NCI-H2029 (cell line): ENCODE measurements at places on chromosomes 16 and 17.

- DNase-seq, result no peak
These were observed 95.8 kb upstream of the MPHOSPH6 start for GRCh38 chr16:82265809-82266208.

DNA sequence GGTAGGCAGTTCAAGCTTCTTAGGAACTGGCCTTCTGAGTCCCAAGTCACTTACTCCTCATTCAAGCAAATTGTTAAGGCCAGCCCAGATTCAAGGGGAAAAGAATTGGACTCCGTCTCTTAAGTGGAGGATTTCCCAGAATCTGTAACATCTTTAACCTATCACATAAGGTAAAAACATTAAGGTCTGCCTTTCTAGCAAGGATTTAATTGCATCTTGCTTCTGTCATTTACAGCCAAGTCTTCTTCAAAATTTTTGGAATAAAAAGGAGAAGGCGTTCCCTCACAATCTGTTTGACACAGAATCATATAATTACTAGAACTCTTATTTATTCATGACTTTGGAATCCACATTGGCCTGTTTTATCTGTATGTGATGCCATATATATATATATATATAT is 56.5 kb upstream of the ADORA2B start:
- DNase-seq, result no peak

- DNase-seq, result no peak
These were observed 20.4 kb downstream of the ADGRG5 start for GRCh38 chr16:57562669-57563486.

DNA sequence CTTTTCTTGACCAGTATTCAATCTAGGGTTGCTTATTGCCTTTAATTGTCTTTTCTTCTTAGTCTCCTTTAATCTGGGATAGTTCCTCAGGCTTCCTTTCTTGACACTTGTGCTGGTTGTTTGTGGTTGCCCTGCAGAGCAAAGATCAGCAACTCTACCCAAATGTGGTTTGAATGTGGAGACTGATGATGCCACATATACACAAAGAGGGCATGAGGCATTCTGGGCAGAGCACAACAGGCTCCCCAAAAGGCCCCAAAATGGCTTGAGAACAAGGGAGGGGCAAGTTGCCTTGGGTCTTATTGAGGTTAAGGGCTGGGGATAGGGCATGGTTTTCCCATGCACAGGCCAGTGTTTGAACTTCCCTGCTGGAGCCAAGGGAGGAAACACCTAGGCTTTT is 29.8 kb upstream of the HOXB9 start:
- DNase-seq, result no peak

- DNase-seq, result no peak
These were observed 49.6 kb upstream of the IRX6 start for GRCh38 chr16:55274391-55274790.

DNA sequence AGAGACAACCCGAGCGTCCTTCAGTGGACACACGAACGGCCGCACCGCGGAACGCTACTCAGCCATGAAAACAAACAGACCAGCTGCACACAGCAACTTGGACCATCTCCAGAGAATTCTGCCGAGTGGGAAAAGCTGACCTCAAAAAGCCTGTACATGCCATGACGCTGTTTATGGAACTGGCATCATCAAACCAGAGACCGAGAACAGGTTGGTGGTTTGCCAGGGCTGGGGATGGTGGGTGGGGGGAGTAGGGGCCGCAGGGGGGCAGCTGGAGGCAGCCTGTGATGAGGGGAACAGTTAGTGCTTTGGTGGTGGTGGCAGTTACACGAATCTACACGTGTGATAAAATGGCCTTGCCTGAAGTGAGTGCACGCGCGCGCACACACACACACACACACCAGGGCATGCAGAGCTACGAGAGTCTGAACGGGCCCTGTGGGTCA is 169.8 kb downstream of the LAT start:
- DNase-seq, result peak; percentile 13

DNA sequence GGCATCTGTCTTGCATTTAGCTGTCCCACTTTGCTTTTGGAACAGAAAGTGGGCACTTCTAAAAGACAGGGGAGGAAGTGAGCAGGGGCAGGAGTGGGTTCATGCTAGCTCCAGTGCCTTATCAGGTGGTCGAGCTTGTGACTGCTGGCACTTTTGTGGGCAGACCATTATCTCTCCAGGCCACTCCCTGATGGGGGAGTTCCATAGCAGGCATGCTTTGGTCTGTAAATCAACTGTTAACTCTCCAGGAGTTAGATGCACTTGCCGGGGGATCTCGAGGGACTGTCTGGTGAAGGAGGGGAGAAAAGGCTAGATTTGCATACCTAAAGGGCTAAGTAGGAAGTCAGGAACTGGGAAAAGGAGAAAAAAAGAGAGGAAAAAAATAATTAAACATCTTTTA is 9.3 kb upstream of the CARD14 start:
- DNase-seq, result no peak

GRCh38 chr16:56324406-56324805 is 100.9 kb downstream of the AMFR start:
- DNase-seq, result no peak

- DNase-seq, result no peak
These were observed 216.6 kb upstream of the KCNJ16 start for GRCh38 chr17:69858460-69858859.

GRCh38 chr16:21684199-21684598 is 20.4 kb downstream of the OTOA start:
- peak; percentile 47 for DNase-seq

GRCh38 chr16:46745617-46746016 is 2.5 kb downstream of the MYLK3 start:
- peak; percentile 4 for DNase-seq

GRCh38 chr16:31221357-31222160 is 4.6 kb upstream of the PYDC1 start:
- DNase-seq, result no peak

DNA sequence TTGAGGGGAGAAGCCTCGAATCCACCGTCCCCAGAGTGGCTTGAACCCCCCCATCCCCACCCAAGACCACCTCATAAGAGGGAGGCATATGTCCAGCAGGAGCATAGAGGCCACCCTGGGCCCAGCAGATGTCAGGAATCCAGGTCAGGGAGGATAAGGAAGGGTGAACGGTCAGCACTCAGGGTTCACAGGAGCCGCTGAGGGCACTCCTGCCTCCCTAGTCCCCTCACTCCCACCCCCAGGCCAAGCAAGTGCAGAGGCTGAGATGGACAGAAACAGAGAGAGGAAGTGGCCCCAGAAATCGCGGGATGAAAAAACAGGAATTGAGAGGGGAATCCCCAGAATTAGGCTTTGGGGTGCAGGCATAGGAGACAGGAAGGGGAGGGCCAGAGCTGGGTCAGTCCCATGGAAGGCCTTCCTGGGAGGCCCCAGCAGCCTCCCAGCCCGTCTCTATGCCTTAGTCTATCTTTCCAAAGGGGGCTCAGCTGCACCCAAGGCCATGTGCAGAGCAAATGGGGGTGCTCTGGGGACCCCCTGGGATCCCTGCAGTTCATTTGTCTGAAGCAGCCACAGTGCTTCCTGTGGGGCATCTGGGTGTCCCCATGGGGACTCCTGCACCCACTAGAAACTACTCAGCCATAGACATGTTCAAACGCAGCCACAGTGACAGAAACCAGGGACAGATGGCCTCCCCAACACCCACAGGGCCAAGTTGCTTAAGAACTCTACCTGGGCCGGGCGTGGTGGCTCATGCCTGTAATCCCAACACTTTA is 1.7 kb downstream of the CMTM3 start:
- no peak for DNase-seq

DNA sequence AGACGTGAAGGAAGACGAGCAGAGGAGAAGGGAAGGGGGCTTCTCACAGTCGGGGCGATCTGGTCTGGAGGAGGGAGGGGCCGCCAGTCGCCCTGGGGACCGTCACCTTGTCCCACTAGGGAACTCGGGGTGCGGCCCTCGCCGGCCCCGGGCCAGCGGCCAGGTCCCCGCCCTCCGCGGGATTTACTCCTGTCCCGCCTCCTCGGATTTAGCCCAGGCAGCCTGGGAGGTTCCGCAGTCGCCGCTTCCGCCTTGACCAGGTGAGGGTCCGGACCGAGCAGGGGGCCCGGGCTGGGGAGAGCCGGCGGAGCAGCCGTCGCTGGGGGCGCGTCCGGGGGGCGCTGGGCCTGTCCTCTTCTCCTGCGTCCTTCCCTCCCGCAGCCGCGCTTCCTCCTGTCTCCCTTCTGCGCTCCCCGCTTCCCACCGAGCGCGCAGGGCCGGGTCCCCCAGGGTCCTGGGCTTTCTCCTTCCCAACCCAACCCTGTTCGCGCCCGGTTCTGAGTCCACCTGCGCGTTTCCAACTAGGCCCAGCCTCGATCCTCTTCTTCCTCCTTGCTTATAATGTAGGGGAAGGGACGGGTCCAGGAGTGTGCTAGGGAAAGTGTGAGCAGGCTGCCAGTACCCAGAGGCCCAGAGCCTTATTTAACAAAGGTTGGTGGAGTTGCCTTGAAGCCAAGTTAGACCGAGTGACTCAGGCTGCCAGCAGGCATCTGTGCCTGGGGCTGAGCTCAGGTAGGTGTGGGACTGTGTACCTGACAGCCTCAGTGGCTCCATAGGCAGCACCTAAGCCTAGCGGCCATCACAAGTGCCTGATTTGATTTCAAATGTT is at the start of gene TNK1:
Gene TNK1, plus strand, starts transcription at position 235 of the 829 bp plus-strand sequence. CDS start 1,838 bp downstream, outside the sequence.
- no peak for DNase-seq
